ENCODE measurements at places on chromosomes 4 and X. TPM values are rescaled to one million over a fixed set of nuclear protein-coding genes. Genes with fewer than 3 reads are reported as not detected.

Gene BANK1
- 0.50 TPM for total RNA-seq

Gene ARSH
- total RNA-seq: 0.26 TPM

Gene DCX
- total RNA-seq: not detected

Gene TEX11
- total RNA-seq: not detected

Gene ADH6
- not detected for total RNA-seq

Gene SPATA18
- 0.19 TPM for total RNA-seq

Gene KANTR
- 44.9 TPM for total RNA-seq

Gene IRS4
- not detected for total RNA-seq

Gene CYTL1
- total RNA-seq: not detected

Gene ETDB
- not detected for total RNA-seq

Gene MPP1
- total RNA-seq: 17.7 TPM

- no peak for ATAC-seq
These were observed 676.7 kb upstream of the TENM3 start for GRCh38 chr4:181566490-181566889.

DNA sequence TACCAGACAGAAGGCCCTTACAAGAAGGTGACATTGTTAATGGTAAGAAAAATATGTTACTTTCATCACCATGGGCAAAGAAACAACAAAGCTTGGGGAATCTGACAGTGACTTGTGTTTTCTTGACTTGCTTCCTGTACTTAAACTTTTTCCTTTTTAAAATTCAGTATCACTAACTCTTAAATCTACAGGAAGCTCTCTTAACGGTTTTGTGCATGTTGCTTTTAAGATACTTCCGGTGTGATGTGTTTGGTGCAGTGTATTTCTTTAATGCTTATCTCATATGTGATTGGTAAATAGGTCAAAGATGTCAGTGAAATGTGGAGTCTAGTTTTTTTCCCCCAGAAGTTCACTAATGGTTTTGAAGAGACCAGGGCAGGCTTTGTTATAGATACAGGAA, 45.2 kb downstream of the ADH5 start:
- ATAC-seq: peak; percentile 49

DNA sequence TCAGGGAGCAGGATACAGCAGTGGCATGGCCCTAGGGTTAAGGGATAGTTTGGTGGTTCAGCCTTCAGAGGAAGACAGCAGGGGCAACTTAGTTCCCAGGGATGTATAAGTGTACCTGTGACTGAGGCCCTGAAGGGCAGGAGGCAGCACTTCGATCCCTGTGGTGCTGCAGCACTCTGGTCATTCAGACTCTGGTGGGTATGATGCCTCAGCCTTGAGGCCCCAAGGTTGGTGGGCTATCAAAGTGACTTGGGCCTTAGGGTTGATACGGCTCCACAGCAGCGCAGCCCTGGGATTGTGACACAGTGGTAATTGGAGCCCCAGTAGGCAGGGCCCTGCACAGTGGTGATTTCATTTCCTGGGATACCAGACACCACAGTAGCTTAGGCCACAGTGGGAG, 1703.1 kb downstream of the PCDH7 start:
- ATAC-seq: no peak

DNA sequence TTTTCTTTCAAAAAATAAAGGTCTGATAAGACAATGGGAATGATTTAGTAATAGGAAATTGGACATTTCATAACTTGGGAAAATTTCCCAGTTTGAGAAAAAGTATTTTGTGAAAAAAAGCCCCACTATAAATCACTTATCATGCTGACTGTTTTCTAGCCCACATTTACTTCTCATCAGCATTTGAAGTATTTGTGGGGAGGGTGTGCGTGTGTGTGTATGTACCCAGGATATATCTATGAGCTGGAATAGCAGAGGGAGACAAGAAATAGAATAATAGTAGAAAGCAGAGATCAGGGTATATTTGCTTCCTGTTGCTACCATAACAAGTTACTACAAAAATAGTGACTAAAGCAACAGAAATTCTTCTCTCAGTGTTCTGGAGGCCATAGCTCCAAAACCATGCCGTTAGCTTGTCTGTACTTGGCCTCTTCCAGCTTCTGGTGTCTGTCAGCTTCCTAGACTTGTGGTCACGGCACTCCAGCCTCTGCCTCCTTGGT, 139.8 kb downstream of the PTTG2 start:
- ATAC-seq: no peak

DNA sequence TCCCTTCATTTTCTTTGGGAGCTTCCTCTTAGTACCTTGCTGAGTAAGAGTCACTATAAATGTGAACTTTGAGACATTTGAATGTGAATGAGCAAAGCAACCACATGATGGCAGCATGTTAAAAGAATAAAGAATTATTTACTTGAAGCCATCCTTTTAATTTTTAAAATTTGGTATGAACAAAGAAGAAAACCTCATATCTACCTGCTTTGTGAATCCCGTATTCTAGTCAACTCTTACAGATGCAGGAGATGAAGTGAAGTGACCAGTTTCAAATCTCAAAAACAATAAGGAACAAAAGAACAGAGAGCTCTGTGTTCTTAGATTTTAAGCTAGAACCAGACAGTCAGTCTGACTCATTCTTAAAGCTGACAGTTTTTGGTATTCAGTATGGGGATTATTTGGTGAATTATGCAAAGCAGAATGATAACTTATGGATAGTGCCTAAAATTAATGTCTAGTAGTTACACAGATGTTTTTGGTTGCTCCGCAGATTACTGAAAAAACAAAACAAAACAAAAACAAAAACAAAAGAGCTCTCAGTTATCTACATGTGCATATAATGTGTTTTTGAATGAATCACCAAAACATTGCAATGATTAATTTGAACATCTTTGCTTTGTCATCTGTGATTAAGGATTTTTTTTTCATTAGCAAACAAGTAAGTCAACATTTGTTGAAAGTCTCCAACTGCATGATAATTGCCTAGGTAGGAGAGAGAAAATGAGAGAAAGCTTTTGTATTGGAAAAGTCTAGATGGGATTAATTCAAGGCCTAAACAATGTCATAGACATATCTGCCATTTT, 48.2 kb upstream of the H2AZ1 start:
- ATAC-seq: peak; percentile 76

DNA sequence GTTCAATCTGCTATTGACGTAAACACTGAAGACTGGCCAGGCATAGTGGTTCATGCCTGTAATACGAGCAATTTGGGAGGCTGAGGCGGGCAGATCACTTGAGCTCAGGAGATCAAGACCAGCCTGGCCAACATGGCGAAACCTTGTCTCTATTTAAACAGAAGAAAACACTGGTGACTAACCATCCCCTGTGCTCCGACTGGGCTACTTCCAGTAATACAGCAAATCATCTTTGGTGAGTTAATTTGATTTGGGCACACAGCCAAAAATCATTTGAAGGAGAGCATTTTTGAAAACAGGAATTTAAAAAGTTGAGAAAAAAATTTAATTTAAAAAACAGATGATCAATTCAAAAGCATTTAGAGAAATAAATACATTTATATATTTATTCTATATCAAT, 52.0 kb downstream of the SEC24D start:
- ATAC-seq: no peak

DNA sequence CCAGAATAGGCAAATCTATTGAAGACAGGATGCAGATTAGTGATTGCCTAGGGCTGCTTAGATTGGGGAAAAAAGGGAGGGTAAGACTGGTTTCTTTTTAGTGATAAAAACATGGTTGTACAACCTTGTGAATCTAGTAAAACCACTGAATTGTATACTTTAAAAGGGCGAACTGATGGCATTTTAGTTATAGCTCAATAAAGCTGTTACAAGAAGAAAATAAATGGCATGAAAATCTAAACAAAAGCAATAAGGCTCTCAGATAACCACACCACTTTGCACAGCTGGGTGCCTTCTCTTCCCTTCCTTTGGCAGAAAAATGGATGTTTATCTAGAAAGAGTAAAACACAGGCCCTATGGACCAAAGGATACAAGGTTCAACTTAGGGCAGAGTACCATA, 69.6 kb downstream of the F9 start:
- no peak for ATAC-seq

GRCh38 chr4:117134386-117134785, 49.0 kb upstream of the TRAM1L1 start:
- no peak for ATAC-seq

DNA sequence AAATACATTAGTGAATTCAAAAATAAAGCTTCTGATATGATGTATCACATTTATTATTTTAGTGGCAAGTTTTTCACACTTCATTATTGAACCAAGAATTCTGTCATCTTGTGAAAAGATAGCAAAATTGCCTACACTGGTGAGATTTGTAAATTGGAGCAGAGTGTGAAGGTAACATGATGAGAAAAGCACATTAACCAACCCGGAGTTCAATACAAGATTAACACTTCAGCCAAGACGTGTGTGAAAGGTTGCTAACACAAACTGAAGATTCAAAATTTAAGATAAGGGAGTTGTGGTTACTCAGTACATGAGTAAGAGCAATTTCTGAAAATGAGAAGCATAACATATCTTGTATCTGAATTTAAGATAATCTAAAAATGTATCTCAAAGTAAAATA, 346.7 kb downstream of the PDHA2 start:
- ATAC-seq: no peak

- no peak for ATAC-seq
These were observed 218.7 kb downstream of the BMPR1B start for GRCh38 chr4:94976371-94977011.

DNA sequence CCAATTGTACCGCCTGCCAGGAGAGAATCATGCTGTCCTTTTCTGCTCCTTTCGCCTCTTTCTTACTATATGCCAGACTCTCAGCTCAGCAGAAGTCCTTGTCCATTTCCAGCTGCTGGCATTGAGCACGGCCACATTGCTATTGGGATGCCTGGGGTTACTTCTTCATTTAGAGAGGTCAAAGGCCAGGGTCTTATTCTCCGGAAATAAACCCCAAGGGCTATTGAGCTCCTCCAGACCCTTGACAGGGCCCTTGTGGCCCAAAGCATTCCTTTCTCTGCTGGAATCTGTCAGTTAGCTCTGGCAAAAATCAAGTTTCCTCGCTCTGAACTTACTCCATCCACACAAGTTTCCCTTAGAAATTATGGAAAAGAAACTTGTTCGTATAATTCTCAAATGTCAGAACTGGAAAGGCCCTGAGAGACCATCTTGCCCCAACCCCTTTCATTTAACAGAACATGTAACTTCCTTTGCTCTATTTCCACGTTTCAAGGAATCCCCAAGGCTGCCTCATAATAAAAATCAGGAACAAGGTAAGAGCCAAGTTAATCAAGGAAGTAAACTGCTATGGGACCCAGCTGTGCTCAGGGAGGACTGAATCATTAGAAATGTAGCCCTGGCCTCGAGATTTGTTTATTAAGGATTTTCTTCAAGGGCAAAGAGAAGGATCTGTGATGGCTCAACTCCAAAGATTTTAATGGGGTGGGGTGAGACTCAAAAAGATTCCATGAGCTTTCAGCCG, 11.8 kb downstream of the AKAP4 start:
- no peak for ATAC-seq

GRCh38 chr4:5616331-5616950, 91.9 kb downstream of the EVC2 start:
- ATAC-seq: no peak

DNA sequence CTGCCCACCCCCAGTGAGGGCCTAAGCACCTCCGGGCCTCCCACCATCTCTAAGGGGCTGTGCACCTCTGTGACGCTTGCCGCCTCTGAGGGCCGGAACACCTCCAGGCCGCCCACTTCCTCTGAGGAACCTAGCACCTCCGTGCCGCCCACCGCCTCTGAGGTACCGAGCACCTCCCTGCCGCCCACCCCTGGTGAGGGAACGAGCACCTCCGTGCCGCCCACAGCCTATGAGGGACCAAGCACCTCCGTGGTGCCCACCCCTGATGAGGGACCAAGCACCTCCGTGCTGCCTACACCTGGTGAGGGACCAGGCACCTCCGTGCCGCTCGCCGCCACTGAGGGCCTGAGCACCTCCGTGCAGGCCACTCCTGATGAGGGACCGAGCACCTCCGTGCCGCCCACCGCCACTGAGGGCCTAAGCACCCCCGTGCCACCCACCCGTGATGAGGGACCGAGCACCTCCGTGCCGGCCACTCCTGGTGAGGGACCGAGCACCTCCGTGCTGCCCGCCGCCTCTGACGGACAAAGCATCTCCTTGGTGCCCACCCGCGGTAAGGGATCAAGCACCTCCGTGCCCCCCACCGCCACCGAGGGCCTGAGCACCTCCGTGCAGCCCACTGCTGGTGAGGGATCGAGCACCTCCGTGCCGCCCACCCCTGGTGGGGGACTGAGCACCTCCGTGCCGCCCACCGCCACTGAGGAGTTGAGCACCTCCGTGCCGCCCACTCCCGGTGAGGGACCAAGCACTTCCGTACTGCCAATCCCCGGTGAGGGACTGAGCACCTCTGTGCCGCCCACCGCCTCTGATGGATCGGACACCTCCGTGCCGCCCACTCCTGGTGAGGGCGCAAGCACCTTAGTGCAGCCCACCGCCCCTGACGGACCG, 977 bp downstream of the MAGEE1 start:
- peak; percentile 53 for ATAC-seq

DNA sequence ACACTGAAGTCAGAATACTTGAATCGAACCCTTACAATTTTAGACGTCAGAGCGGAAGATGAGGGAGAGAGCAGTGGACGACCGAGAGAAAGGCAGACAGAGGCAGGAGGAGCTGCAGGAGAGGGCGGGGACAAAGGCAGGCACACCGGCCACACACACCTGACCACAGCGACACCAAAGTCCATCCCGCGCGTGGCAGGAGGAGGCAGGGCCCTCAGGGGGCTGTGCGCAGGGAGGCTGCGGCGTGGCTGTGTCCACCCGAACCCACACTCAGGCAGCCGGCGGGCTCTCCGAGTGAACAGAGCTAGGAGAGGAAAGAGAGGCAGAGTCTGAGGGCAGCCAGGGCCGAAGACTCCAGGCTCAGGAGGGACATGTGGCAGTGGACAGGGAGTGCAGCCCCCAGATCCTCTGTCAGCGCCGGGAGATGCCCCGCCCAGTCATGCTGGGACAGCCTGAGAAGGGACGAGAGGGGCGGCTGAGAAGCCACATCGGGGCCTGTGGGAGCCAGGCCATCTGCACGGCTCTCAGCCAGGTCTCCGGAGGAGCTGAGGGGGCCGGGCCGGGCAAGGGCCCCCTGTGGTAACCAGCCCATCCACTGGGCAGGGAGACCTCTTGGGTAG, 20.1 kb downstream of the GAK start:
- ATAC-seq: no peak

- ATAC-seq: no peak
These were observed 1115.5 kb downstream of the NLGN4X start for GRCh38 chrX:5113128-5113527.

GRCh38 chrX:84339507-84340364, 151.7 kb upstream of the RPS6KA6 start:
- no peak for ATAC-seq

DNA sequence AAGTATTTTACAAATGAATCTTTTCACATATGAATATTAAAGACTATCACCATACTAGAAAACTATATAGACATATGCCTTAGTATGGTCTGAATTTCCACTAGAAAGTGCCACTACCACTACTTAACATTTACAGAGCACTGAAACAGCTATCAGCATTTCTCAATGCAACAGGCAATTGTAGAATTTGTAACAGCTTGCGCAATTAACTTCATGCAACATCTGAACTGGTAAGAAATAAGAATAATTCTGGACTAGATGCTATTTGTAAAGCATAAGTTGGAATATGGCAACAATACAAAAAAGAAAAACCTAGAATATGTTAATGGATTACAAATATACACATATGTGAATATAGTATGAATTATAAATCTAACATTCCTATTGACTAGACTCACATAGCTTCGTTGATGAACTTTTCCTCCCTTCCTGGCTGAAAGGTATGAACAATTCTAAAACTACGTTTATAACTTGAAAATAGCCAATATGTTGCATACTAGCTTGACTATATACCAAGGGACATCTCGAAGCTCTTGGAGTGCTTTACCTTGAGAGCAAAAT, 82.0 kb downstream of the ATP8A1 start:
- ATAC-seq: no peak
